ENCODE measurements at places on chromosomes 16 and 17.
A peak's percentile ranks its signal among the peaks of the same experiment; 100 is the strongest.

DNA sequence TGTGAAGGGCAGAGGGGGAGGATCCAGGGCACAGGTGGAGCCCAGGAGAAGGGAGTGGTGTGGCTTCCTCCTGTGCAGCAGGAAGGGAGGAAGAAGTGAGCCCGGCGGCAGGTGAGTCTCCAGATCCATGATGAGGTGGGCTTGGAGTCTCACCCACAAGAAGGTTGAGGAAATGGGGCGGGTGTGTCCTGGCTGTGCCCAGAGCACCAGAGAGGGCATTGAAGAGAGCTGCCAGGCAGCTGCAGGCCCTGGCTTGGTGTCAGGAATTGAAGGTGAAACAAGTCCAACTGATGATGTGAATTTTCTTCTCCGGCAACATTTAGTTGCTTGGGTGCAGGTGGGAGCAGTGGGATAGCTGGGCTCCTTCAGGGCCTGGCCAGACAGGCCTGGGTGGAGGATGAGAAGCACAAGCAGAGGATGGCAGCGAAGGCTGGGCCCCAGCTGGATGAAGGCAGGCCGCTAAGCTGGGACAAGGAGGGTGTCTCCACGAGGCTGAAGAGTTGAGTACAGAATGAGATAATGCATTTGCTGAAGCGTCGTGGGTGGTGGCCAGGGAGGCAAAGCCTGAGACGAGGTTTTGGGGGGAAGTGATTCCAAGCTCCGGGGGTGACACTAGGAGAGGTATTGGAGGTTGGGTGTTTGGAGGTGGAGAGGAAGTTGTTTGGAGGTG lies 18.3 kb downstream of the NT5M start:
- no peak for DNase-seq

GRCh38 chr16:66551788-66552285 lies 539 bp upstream of the CKLF start:
- DNase-seq, result no peak

- peak; percentile 23 for DNase-seq
These were observed 114.0 kb downstream of the C16orf95 start for GRCh38 chr16:87203060-87203656.

GRCh38 chr16:80040814-80041213 lies 440.3 kb upstream of the MAF start:
- DNase-seq, result no peak

- no peak for DNase-seq
These were observed 89.0 kb downstream of the SYCE1L start for GRCh38 chr16:77288222-77288621.

- DNase-seq, result no peak
These were observed 578.2 kb downstream of the TOX3 start for GRCh38 chr16:51968749-51969148.

- DNase-seq, result no peak
These were observed 378.9 kb downstream of the PMP22 start for GRCh38 chr17:14886200-14886739.

DNA sequence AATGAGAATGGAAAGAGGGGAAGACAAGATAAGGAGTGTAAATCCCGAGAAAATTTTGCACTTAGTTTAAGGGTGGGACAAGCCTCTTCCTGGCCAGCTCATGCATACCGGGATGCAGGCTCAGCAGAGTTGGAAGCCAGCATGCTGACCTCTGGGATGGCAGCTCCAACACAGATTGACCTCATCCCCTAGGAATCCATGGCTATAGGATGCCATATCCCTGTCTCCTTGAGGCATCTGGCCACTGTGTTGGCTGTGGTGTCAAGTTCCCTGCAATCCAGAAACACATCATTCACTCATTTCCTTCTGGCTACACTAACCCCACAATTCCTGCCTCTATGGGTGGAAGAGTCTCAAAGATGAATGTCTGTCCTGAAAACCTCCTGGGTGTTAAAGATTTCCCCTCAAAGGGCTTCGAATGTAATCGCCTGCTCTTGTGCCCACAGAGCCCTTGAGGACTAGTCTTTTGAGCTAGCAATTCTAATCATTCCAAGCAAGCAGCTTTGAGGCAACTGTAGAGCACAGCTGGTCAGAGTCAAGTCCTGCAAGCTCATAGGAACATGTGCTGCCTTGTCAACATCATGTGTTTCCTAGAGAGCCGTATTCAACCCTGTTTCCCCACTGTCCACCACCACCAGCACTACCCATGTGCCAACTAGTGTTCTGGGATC lies 141.4 kb downstream of the PMP22 start:
- DNase-seq, result no peak

- DNase-seq, result peak; percentile 34
These were observed 787 bp downstream of the NT5C start for GRCh38 chr17:75130632-75131277.

- DNase-seq, result no peak
These were observed 8.5 kb downstream of the CACNG1 start for GRCh38 chr17:67052720-67053437.

- no peak for DNase-seq
These were observed 10.0 kb downstream of the GAN start for GRCh38 chr16:81324808-81325207.

GRCh38 chr16:54489225-54490111 lies 202.9 kb upstream of the IRX3 start:
- DNase-seq, result no peak

GRCh38 chr17:11493936-11494335 lies 104.3 kb upstream of the DNAH9 start:
- DNase-seq, result no peak

- DNase-seq, result no peak
These were observed 178.5 kb upstream of the RPL38 start for GRCh38 chr17:74024871-74025531.

GRCh38 chr17:80030730-80031410 lies 4.8 kb downstream of the TBC1D16 start:
- no peak for DNase-seq

DNA sequence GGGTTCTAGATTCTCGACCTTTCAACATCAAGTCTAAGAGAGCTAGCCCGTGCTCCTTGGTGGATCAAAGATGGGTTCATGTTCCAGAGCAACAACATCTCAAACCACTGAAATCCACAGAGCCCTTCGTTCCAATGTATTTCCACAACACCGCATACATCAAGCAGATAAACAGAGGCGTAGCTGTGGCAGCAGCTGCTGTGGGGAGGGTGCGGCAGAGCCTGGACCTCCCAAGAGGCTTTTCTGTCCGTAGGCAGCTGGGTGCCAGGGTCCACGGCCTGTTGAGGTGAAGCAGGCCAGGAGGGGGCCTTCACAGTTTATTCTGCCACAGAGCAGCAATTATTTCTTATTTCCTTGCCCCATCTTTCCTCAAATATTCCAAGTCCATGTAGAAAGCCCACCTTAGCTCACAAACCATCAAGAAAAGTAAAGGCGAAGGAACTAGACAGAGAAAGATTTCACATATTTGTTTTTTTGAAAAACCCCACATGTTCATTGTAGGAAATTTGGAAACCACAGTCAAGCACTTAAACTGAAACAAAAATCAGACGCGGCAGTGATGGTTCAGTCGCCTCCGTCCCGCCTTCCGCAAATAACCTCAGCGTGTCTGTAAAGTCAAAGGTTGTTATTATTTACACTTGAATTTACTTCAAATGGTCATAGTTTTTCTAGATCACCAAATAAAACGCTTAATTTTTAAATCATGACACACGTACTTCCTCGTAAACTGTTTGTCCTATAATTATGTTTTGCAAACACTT lies 144.6 kb upstream of the FOXF1 start:
- DNase-seq, result no peak

DNA sequence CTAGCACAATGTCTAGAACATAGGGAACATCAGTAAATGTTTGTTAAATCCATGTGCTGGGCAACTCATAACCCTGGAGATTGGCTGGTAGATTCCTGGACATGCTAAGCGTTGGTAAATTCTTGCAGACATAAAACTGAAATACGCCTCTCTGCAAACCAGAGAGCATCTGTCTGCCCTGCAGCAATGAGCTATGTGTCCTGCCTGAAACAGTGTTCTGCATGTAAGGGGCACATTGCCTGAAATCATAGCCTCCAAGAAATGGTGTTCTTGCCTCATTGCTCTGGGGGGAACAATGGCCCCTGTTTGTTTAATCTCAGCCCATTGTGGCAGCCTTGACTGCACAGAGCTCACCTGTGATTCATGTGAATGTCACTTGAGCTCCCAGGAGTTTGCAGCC lies 113.5 kb upstream of the CCL2 start:
- no peak for DNase-seq

GRCh38 chr17:9468532-9468931 lies 107.1 kb downstream of the STX8 start:
- no peak for DNase-seq

- DNase-seq, result no peak
These were observed 42.9 kb downstream of the TBC1D16 start for GRCh38 chr17:79992649-79993389.

GRCh38 chr16:49400611-49401010 lies 27.0 kb downstream of the C16orf78 start:
- DNase-seq, result no peak

- no peak for DNase-seq
These were observed 9.6 kb upstream of the EIF1 start for GRCh38 chr17:41678907-41679739.

- DNase-seq, result no peak
These were observed 72.6 kb downstream of the CDK12 start for GRCh38 chr17:39533891-39534290.

- DNase-seq, result no peak
These were observed 104.7 kb downstream of the SMG6 start for GRCh38 chr17:2198927-2199326.

Data from amygdala (tissue), 56 donors.